Fibroblast of skin of back (primary cell): ENCODE measurements at places on chromosomes 1 and 21.
A peak's percentile ranks its signal among the peaks of the same experiment; 100 is the strongest.

- no peak for DNase-seq
Measured at GRCh38 chr1:99591886-99592285, 54.0 kb upstream of the PALMD start.

GRCh38 chr1:205199090-205199930 is 12.2 kb downstream of the DSTYK start:
- peak; percentile 28 for DNase-seq

DNA sequence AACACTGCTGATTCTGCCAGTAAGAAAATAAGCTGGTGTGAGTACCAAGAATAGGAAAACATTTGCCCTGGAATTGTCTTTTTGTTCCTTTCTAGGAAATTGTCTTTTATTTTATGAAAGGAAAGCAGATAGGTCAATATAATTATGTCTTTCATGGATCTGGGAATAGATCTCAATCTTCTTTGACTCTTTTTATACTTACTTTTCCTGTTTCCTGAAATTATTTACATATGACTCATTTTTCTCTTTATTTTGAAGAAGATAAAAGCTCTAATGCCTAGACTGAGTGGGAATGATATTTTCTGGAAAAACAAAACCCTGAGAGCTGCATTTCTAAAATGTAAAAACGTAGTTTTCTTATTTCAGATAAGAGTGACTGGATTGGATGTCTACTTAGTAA is 100.1 kb downstream of the MAN1A2 start:
- DNase-seq: peak; percentile 11

GRCh38 chr1:20666146-20666545 is 5.0 kb upstream of the DDOST start:
- DNase-seq: no peak

GRCh38 chr1:83671586-83671985 is 327.3 kb downstream of the TTLL7 start:
- no peak for DNase-seq
